Erythroblast (primary cell): ENCODE measurements at places on chromosomes 13 and 19.

GRCh38 chr13:76892488-76892887, 6.3 kb upstream of the KCTD12 start:
- no peak for DNase-seq

DNA sequence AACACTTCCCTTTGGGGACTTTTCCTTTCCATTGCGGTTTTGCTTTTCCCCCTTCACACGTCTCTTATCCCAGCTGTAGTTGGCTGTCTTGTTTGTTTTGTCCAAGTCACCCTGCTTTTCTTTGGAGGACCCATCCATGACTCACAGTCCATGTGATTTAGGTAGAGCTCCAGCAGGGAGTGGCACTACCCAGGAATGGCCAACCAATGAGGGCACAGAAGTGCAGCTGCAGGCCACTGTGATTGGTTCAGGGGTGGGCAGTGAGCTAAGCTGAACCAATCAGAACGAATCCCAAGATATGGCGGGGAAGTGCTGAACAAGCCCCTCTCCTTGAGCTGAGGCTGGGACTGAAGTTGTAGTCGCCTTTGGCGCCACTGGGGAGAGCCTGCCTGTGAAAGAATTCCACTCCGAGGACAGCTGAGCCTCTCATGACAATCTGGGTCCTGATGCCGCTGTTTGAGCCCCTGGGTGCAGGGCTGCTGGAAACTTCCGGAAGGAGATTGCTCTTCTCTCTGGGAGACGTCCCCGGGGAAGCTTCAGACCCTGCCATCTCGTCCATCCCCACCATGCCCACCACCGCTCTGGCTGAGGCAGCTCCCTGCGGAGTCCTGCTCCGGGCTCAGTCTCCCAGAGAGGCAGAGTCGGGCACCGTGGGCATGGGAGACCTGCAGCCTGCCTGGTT, 62.9 kb upstream of the URI1 start:
- DNase-seq = peak; percentile 24

GRCh38 chr19:30136611-30137195, 194.7 kb downstream of the URI1 start:
- DNase-seq = no peak

- DNase-seq = no peak
Observed at GRCh38 chr13:23069566-23069965, 111.2 kb upstream of the SGCG start.

GRCh38 chr13:79939689-79940088, 401.2 kb downstream of the SPRY2 start:
- DNase-seq = no peak

- no peak for DNase-seq
Observed at GRCh38 chr13:59706101-59706976, 457.4 kb downstream of the DIAPH3 start.

DNA sequence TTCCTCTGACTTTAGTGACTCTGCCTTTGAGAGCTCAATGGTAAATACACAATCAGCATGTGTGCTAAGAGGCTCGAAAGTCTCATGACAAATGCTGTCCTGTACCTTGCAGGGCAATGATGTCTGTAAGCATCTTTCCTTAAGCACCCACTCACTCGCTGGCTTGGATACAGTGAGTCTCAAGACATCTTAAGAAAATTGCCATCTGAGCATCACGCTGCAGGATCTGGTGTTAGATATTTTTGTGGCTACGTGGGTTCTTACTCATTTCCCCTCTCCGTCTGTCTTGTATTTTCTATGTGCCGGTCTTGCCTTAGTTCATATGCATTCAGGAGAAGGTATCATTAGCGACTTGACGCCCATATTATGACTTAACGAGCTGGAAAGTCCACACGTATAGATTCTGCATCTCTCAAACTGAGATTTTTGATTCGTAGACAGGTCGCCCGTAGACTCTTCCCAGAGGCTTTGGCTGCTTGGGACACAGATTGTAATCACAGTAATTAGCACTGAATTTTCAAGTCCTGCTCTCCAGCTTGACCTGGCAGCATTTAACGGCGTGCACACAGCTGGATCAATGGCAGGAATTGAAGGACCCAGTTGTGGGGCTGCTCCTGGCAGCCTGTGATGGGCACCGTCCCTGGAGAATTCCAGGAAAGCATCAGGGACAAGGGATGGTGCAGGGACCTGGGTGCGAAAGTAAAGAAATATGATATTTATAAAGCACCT, 231.2 kb downstream of the ZIC5 start:
- no peak for DNase-seq

GRCh38 chr13:98188544-98189166, 11.6 kb upstream of the RNF113B start:
- DNase-seq = no peak

GRCh38 chr13:32751340-32751739, 165.1 kb downstream of the PDS5B start:
- DNase-seq = no peak

DNA sequence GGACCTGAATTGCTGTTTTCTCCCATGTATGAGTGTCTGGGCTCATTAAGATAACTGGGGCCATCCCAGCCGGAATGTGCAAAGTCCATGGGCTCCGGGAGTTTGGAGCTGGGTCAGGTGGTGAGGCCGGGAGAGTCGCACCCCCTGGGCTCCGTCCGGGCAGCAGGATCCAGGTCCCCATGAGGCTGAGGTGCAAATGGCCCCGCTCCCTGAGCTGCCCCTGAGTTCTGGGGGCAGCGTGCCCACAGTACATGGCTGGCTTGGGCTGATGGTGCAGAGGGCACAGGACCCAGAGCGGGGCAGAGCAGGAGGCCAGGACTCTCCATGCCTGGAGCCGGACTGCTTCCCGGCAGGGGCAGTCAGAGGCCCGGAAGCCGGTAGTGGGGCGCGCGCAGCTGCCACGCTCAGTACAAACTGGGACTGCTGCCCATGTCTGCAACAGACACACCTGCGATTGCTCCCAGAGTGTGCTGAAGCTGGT, 136.0 kb downstream of the KDM4B start:
- DNase-seq = no peak

DNA sequence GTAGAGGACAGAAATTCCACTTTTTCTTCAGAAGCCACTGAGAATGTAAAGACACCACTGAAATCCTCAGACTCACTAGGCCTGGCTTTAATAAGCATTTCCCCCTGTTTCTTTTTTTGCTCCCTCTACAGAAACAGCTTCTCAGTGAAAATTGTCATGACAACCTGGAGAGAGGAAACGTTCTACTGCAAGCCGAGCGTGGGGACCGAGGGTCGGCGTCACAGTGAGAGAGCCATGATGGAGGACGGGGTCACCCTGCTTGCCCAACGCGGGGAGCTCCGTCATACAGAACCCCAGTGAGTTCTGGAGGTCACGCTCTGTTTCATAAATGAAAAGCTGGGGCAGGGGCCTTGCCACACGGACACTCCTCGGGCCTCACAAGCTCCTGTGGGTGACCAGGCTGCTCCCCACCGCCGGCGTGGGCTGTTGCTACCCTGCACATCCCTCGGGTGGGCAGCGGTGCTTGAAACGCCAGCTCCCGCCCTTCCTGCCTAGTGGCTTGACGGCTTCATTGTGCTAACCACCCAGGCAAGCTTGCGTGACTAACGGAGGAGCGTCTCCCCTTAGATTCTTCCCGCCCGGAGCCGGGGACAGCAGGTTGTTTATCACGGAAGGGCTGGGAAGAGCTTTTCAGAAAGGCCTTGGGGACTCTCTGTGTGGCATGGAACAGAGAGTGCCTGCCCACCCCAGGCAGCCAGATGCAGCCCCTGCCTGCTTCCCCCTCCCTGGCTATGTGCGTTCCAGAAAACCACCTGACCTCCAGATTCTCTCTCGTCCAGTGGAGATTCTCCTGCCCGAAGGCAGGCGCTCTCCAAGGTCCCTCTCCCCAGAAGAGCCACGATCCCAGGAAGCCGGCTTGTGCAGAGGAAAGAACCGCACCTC, 153.6 kb downstream of the KATNAL1 start:
- no peak for DNase-seq

DNA sequence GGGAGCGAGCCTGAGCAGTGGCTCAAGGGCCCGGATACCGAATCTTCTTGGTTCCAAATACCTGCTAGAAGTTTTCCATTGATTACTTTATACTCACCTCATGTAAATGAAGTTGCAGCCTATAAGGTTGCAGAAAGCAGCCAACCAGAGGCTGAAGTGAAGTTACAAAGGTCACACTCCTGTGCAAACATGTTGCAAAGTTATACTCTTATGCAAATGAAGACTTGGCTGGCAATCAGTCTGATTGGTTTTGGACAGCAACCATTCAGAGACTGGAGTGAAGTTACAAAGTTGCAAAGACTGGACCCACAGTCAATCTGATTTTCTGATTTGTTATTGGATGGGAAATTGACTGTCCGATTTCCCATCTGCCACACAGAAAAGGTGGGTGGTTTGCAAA, 152.5 kb downstream of the GGACT start:
- no peak for DNase-seq

DNA sequence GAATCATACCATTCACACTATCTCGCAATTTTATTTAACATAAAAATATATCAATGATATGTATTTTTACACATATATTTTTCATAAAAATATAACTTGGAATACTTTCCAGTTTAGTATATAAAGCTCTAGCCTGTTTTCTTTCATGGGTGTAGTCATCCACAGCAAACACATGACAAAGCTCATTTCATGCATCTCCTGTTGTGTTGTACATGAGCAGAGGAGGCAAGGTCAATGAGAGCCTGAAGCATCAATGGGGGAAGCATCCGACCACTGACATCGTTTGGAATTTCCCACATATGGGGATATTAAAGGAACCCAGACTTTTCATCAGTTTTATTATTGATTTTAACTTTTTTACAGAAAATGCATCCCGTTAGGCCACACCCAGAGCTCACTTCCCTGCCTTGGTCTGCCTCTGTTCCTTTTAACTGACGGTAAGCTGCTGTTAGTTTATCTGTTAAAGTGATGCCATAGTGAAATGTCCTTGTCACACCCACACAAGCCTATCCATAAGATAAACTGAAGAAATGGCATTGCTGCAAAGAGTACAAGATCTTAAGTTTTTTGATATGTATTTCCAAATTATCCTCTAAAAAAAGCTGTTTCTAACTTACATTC, 44.0 kb downstream of the MIPEP start:
- DNase-seq = peak; percentile 78

DNA sequence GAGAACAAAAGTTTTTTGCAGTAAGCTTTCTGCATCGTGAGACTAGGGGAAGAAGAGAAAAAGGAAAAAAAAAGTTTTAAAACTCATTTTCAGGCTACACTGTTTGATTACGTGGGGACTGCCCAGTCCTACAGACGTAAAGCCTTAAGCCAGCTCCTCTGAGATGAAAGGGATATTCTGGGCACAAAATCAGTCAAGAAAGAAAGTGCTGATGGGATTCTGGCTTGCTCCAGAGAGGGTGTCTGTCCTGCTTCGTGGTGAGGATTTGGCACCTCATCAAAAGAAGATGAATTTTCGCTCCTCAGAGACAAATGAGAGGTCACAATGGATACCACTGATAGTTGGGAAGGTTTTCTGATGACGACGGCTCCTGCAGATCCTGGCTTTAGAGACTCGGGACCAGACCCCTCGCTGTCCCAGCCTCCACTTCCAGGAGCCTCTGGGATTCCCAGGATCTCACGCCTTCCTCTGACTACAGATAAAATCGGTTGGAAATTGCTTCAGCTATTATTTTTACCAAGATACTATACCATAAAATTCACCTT, 9.7 kb downstream of the TEX29 start:
- DNase-seq = no peak

DNA sequence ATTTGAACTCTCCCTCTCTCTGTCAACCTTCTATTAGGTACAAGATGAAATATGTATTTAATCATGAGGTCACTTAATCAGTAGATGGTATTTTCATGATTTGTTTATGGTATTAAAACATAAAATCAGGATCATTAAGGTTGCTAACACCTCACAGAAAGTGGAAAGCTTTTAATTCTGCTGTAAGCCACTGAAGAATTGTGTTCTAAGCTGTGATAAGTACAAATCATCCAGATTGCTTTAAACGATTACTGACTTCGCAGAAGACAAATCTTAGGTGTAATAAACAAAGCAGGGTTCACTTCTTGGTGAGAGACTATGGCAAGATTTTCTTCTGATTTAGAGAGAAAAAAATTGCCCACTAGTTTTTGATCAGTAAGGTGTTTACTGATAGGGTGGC, 214.5 kb downstream of the ABCC4 start:
- no peak for DNase-seq

- DNase-seq = no peak
Observed at GRCh38 chr19:6322284-6322683, 11.1 kb downstream of the ACER1 start.

DNA sequence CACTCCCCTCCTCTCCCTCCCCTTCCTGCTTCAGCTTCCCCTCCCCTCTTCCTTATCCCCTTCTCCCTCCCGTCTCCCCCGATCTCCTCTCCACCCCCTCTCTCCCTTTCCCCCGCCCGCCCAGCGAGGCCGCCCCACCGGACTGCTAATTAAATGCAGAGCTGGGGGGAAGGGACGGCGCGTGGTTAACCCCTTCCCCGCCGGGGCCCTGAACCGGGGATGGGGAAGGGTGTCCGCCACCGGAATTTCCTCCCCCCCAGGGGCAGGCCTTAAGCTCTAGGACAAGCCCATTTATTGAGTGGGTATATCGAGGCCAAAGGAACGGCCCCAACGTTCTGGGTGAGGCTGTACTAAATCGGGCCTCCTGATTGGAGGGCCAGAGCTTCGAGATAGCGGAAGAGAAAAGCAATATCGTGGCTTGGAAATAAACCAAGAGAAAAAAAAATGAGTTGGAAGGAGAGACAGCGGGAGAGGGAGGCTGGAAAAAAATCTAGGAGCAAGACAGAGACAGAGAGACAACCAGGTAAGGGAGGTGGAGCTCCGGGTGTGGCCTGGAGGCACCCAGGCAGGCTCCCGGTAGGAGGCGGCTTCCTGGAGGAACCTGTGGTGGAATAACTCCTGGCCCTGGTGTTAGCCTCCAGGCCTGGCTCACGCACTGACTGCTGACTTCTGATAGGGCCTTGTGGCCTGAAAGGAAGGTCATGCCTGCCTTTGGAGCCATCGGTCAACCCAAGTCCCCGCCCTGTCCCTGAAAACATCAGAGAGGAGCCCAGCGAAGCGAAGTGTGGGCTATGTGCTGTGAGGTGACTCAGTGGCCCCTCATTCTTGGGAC, 11.6 kb upstream of the JUND start:
- DNase-seq = peak; percentile 65

GRCh38 chr13:73987618-73988017, 146.6 kb downstream of the KLF12 start:
- DNase-seq = no peak

GRCh38 chr13:46615888-46616531, 63.0 kb downstream of the LRCH1 start:
- no peak for DNase-seq

- DNase-seq = no peak
Observed at GRCh38 chr13:78428646-78429045, 174.7 kb downstream of the POU4F1 start.
